ENCODE measurements at places on chromosomes 5 and 9. TPM values are rescaled to one million over a fixed set of nuclear protein-coding genes. Genes with fewer than 3 reads are reported as not detected.

Gene LCN2
- total RNA-seq = not detected

Gene GARIN3
- total RNA-seq = not detected

Gene IL33
- 0.36 TPM for total RNA-seq

Gene NSD1
- 39.2 TPM for total RNA-seq

Gene GEMIN5
- 10.0 TPM for total RNA-seq

Gene BTNL3
- total RNA-seq = not detected

Gene EMB
- total RNA-seq = 15.0 TPM

Gene SPATA6L
- 0.34 TPM for total RNA-seq

Data from melanocyte of skin (primary cell).